Osteocyte (in vitro differentiated cells): ENCODE measurements at places on chromosomes 4 and X. TPM values are rescaled to one million over a fixed set of nuclear protein-coding genes. Genes with fewer than 3 reads are reported as not detected.

GRCh38 chr4:68700152-68700551 is 29.7 kb upstream of the UGT2B15 start:
- H3K36me3 ChIP-seq: no peaks in the 10 kb centered on the region
- no peak overlapping the region for H3K27ac ChIP-seq
- no peaks in the 10 kb centered on the region for H3K27me3 ChIP-seq
- H3K4me1 ChIP-seq: no peaks in the 10 kb centered on the region
- no peak overlapping the region for H3K4me3 ChIP-seq

GRCh38 chr4:115515772-115516171 is 402.4 kb upstream of the NDST4 start:
- no peak overlapping the region for H3K4me3 ChIP-seq
- H3K36me3 ChIP-seq: no peaks in the 10 kb centered on the region
- no peaks in the 10 kb centered on the region for H3K27me3 ChIP-seq
- no peaks in the 10 kb centered on the region for H3K4me1 ChIP-seq

Gene DCHS2
- 0.13 and 0.16 TPM in 2 replicates for total RNA-seq

Gene RASSF6
- total RNA-seq: not detected in 2 replicates

GRCh38 chrX:80266979-80267378 is 153.3 kb upstream of the TENT5D start:
- H3K4me3 ChIP-seq: no peak overlapping the region
- H3K27me3 ChIP-seq: no peaks in the 10 kb centered on the region
- DNase-seq: no peak
- H3K27ac ChIP-seq: no peak overlapping the region
- H3K36me3 ChIP-seq: no peaks in the 10 kb centered on the region

GRCh38 chr4:148420397-148420796 is 21.8 kb downstream of the NR3C2 start:
- H3K27me3 ChIP-seq: peaks cover 5% of the 10 kb centered on the region
- no peak overlapping the region for H3K27ac ChIP-seq
- no peaks in the 10 kb centered on the region for H3K36me3 ChIP-seq
- no peak overlapping the region for H3K4me3 ChIP-seq

GRCh38 chr4:75718529-75718928 is 5.8 kb upstream of the USO1 start:
- no peak overlapping the region for H3K4me3 ChIP-seq
- H3K36me3 ChIP-seq: no peaks in the 10 kb centered on the region
- no peaks in the 10 kb centered on the region for H3K27me3 ChIP-seq

DNA sequence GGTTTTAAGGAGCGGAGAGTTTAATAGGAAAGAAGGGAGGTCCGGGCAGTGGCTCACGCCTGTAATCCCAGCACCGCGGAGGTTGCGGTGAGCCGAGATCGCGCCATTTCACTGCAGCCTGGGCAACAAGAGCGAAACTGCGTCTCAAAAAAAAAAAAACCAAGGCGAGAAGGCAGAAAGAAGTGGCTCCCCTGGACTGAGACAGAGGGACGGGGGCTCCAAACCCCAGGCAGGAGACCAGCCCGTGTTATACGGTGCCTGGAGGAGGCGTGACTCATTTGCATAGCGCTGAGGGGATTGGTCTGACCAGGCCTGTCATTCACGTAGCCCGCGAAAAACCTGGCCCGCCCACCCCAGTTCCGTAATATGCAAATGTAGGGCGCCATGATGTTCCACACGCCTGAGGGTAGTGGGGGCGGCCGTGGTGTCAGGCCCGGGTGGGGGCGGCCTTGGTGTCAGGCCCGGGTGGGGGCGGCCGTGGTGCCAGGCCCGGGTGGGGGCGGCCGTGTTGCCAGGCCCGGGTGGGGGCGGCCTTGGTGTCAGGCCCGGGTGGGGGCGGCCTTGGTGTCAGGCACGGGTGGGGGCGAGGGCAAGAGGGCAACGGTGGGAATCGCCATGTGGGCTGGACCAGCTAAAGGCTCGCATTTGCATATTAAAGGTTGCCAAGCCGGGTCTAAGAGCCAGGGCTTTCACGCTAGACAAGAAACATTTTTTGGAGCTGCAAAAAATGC is 2.1 kb downstream of the PLCXD1 start:
- DNase-seq: peak; percentile 93
- peak overlapping the region; percentile 96 for H3K4me3 ChIP-seq
- H3K36me3 ChIP-seq: no peaks in the 10 kb centered on the region
- H3K27ac ChIP-seq: peak overlapping the region; percentile 83
- H3K27me3 ChIP-seq: no peaks in the 10 kb centered on the region

DNA sequence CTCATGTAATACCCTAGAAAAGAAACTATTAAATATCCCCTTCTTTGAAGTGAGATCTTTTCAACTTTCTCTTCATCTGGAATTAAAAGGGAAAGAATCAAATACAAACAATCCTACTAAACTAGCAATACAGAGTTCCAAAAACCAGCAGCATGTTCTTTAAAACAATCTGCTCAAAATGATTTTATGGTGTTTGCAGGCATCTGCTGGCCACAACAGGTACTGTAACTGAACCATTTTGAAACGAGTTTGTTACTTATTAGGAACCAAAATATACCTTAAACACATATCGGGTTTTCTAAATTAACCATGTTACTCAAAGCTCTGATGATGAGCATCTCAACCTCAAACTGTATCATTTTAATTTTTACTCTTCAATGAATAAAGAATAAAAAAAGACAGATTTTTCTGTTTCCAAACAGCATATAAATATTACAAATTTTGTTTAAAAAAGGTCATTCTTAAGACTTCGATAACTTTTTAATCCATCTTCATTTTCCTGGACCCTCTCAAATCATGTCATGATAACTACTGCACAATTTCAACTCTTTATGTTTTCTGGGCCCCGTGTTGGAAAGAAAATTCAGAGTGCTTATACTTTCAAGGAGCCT is 56.5 kb downstream of the ARAP2 start:
- H3K4me3 ChIP-seq: no peak overlapping the region
- no peaks in the 10 kb centered on the region for H3K27me3 ChIP-seq
- no peak for DNase-seq

DNA sequence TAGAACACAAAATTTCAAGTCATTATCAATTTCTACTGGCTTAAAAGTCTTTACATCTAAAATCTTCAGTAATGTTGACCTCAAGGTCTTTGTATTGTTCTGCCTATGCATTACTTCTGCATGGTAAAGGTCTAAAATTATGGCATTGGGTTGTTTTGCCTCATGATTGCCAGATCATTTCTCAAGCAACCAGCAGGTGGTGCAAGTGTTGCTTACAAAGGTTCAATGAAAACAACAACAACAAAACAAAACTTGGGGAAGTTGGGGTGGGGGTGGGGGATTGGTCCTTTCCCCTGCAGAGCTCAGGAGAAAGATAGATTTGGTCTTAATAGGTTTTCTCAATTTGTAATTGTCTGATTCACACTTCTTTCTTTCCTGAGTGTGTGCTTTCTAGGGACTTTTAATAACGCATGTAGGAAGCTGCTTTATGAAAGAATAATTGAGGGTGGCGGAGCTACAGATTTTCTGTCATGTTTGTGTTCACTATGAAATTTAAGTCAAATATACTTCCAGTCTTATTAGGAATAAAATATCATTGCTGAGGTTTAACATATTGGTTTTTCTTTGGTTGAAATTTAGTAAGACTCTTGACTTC is 145.1 kb downstream of the COL4A5 start:
- no peaks in the 10 kb centered on the region for H3K27me3 ChIP-seq
- peaks cover 4% of the 10 kb centered on the region for H3K4me1 ChIP-seq
- DNase-seq: no peak
- H3K36me3 ChIP-seq: peaks cover 37% of the 10 kb centered on the region

Gene HPRT1
- total RNA-seq: 14.6 and 18.2 TPM in 2 replicates

DNA sequence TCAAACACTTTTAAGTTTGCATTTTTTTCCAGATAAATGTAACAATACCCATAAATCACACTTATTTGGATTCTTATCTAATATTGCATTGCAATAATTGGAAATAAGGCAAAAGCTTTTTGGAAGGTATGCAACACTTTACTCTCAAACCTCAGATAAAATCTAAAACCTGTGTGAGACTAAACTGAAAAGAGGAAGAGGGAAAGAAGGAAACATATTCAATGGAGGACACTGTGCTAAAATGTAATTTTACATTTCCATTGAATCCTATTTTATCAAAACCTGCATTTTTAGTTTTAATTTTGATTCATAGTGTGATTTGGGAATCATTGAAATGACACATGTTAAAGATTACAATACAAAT is 99.4 kb downstream of the HPGD start:
- no peak overlapping the region for H3K4me3 ChIP-seq
- H3K4me1 ChIP-seq: peaks cover 17% of the 10 kb centered on the region
- H3K27me3 ChIP-seq: peaks cover 16% of the 10 kb centered on the region
- no peak for DNase-seq
- no peaks in the 10 kb centered on the region for H3K36me3 ChIP-seq

- H3K4me3 ChIP-seq: peak within 1 kb of the TSS; percentile 78
- H3K4me1 ChIP-seq: peaks cover 13% of the 10 kb centered on the region
- peak; percentile 85 for DNase-seq
- peak within 1 kb of the TSS; percentile 77 for H3K27ac ChIP-seq
- H3K36me3 ChIP-seq: no peaks in the 10 kb centered on the region
- no peaks in the 10 kb centered on the region for H3K27me3 ChIP-seq
Observed at GRCh38 chrX:119398974-119399771, at the start of gene SLC25A43. TSS of gene SLC25A43 (plus strand) at chrX:119399336. CDS start at chrX:119399404, 68 bp downstream.

DNA sequence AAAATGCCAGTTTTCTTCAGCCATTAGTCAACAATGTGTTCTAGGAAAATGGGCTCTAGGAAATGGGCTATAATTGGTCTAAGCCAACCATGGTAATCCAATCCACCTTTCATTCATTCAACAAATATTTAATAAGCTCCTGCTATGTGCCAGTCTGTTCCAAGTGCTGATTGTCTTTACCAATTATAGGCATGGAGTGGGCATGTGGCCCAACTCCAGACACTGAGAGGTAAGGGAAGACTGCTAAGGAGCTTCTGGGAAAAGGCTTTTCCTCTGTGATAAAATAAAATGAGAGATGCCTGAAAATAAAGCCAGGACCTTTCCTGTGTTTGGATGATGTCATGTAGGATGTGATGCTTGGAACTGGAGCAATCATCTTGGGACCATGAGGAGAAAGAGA is 43.3 kb downstream of the HOPX start:
- H3K4me3 ChIP-seq: no peak overlapping the region
- DNase-seq: no peak
- no peak overlapping the region for H3K27ac ChIP-seq
- peaks cover 14% of the 10 kb centered on the region for H3K4me1 ChIP-seq
- no peaks in the 10 kb centered on the region for H3K27me3 ChIP-seq

Gene UBL4A
- 17.4 and 18.5 TPM in 2 replicates for total RNA-seq
